ENCODE measurements at places on chromosomes 2 and 18.

- DNase-seq, result no peak
Observed at GRCh38 chr2:196224756-196225155, 53.4 kb upstream of the STK17B start.

DNA sequence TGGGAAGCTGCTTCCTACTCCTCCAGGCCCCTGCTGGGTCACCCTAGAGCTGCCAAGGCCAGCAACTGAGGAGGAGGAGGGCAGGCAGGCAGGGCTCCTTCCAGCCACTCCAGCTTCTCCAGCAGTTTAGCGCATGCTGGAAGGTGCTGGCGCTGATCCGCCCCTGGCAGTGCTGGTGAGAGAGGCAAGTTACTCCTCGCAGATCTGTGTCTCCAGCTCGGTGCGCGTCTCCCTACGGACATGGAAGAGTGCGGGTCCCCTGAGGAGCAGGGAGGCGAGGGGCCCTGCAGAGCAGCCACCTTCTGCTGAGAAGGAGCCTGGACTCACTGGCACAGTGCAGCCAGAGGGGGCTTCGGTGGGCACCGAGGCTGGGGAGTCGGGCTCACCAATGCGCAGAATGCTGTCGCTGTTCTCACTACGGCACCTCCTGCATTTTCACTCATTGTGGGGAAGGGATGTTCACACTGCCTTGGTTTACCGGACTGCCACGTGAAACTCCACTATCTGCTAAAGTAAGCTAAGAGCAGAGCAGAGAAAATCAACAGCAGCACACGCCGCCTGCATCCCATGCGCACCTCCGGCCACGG, 206.0 kb downstream of the HDAC4 start:
- DNase-seq, result no peak

GRCh38 chr2:219581346-219581745, 9.2 kb downstream of the INHA start:
- DNase-seq, result no peak

GRCh38 chr2:71610671-71611070, 157.3 kb downstream of the DYSF start:
- no peak for DNase-seq

DNA sequence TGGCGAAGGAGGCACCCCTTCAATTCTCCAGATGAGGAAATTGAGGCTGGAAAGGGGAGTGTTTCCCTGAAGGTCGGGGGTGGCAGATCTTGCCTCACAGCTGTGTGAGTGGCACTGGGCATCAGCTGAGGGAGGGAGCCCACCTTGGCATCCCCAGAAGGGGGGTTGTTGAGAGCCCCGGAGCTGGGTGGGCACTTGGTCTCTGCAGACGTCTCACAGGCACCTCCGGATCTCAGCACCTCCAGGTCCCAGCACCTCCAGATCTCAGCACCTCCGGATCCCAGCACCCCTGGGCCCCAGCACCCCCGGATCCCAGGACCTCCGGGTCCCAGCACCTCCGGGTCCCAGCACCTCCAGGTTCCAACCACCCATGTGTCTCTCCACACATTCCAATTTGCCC, 137.9 kb downstream of the NFATC1 start:
- DNase-seq, result no peak

- DNase-seq, result no peak
Observed at GRCh38 chr2:150125708-150126107, 361.8 kb downstream of the RND3 start.
